ENCODE measurements at places on chromosomes 6 and 20. TPM values are rescaled to one million over a fixed set of nuclear protein-coding genes. Genes with fewer than 3 reads are reported as not detected.

YTHDF1 gene
- 196 TPM for total RNA-seq

TMEM74B gene
- total RNA-seq = 7.8 TPM

MCHR2 gene
- not detected for total RNA-seq

TRIM31 gene
- total RNA-seq = 0.74 TPM

DEFB125 gene
- not detected for total RNA-seq

PTCHD4 gene
- not detected for total RNA-seq

OLIG3 gene
- not detected for total RNA-seq

PRSS16 gene
- 16.5 TPM for total RNA-seq

ADGRF1 gene
- total RNA-seq = 0.52 TPM

SIRPG gene
- not detected for total RNA-seq

HLA-DRA gene
- total RNA-seq = not detected

KHDC1L gene
- total RNA-seq = not detected

Measured in Caco-2 (cell line).